ENCODE measurements at places on chromosomes 4 and X.

DNA sequence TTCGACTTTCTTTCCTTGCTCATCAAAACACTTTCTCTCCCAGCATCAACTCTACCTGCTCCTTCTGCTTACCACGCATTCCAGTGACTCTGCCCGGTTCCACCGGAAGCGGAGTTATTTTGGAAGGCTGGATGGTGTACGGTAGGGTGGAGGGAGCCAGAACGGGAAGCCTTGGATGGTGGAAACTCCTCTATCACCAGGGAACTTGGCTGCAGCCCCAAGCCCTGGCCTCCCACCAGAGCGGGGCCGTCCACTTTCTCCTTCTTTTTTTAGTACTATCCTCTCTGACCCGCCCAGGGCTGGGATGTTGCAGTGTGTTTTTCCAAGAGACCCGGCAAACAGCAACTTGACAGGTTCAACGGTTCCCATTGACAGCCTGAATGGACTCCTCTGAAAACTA lies 27.6 kb downstream of the ADGRG2 start:
- no peak for DNase-seq

DNA sequence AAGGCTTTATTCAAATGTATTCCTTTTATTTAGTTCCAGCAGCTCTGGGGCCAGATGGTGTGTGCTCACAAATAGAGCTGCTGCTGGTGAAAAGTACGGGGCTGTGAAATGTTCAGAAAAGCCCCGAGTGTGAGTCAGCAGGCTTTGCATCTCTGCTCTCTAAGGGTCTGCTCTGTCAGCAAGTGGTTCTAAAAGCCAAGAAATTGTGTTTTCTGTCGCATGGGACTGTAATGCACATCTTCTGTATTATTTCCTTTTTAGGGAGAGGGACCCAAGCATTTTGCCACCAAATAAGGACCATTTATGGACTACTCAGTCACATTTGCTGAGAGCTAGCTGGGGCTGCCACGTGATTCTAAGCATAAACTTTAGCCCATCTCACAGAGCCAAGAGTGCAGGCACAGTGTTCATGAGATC lies 82.9 kb upstream of the NHS start:
- DNase-seq, result no peak

DNA sequence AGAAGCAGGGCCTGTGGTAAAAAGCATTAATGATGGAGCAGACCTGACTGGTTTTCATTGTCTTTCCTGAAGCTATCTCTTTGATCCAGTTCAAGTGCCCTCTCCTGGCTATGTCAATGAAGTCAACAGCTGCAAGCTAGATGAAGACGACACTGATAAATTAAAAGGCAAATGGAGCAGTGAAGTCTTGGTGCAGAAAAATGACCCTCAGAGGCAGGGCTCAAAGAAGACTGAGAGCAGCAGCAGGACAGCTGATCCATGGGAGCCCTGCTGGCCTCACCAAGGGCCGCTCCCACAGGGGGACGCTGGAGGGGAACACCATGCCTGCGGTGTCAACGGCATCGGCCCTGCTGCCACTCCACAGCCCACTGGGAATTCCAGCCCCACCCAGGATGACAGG lies 96.2 kb downstream of the RELL1 start:
- peak; percentile 74 for DNase-seq

GRCh38 chr4:78621395-78621794 lies 69.8 kb downstream of the ANXA3 start:
- no peak for DNase-seq

GRCh38 chr4:177509226-177509745 lies 67.0 kb upstream of the AGA start:
- DNase-seq, result no peak

DNA sequence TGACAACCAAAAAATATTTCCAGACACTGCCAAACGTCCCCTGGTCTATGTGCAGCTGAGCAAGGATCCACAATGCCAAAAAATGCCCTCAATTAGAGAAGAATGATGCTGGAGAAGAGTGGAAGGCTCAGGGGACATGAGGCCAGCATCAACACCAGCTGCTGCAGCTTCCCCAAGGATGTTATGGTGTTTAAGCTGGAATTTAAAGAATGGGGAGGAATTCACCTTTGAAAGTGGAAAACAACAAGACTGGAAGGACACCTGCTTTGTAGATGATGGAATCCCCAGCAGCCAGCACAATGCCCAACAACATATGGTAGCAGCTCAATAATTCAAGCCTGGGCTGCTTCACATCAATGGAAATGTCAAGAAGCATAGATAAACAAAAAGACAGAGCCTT lies 20.3 kb upstream of the SMPX start:
- DNase-seq, result peak; percentile 40

- no peak for DNase-seq
Measured at GRCh38 chr4:161133586-161134276, 1030.1 kb downstream of the FSTL5 start.

- DNase-seq, result no peak
Measured at GRCh38 chrX:12779534-12779933, 11.7 kb upstream of the PRPS2 start.

- DNase-seq, result no peak
Measured at GRCh38 chr4:163279713-163280112, 52.7 kb downstream of the NPY1R start.

- no peak for DNase-seq
Measured at GRCh38 chrX:148535639-148536038, 35.2 kb downstream of the AFF2 start.

DNA sequence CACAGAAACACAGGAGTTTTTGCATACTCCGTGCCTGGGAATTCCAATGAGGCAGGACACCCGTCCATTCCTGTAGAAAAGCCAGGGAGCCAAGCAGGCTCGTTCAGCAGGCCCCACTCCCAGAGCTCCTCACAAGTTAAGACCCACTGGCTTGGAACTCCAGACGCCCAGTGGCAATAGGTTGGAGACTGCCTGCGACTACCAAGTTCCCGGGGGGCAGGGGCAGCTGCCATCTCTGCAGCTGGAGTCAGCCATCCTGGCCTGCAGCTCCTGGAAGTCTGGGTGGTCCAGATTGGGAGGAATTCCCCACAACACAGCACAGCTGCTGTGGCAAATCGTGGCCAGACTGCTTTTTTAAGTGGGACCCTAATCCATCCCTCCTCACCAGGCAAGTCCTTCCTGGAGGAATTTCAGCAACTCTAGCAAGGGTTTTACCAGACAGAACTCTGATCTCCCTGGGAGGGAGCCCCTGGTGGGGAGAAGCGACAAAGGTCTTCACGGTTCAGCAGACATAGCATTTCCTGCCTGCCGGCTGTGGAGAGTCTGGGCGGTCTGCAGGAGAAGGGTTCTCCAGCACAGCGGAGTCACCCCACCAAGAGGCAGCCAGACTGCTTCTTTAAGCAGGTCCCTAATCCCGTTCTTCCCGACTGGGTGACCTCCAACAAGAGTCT lies 231.9 kb downstream of the STPG2 start:
- peak; percentile 98 for DNase-seq

DNA sequence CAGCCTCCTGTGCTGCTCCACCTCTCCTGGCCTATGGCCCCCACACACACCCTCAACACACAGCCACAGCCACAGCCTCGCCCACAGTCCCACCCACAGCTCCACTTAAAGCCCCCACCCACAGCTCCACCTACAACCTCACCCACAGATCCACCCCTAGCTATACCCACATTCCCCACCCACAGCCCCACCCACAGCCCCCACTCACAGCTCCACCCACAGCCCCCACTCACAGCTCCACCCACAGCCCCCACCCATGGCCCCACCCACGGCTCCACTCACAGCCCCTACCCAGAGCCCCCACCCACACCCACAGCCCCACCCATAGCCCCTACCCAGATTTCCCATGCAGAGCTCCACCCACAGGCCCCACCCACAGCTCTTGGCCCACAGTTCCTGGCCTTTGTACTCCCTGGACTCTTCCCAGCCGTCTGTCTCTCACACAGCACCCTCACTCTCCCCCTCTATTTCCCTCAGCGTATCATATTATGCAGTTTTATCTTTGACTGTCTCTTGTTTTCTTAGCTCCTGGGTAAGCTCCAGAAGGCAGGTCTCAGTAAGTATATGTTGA lies 322.5 kb downstream of the EVC2 start:
- DNase-seq, result no peak

GRCh38 chr4:98632258-98632657 lies 26.2 kb downstream of the TSPAN5 start:
- no peak for DNase-seq

DNA sequence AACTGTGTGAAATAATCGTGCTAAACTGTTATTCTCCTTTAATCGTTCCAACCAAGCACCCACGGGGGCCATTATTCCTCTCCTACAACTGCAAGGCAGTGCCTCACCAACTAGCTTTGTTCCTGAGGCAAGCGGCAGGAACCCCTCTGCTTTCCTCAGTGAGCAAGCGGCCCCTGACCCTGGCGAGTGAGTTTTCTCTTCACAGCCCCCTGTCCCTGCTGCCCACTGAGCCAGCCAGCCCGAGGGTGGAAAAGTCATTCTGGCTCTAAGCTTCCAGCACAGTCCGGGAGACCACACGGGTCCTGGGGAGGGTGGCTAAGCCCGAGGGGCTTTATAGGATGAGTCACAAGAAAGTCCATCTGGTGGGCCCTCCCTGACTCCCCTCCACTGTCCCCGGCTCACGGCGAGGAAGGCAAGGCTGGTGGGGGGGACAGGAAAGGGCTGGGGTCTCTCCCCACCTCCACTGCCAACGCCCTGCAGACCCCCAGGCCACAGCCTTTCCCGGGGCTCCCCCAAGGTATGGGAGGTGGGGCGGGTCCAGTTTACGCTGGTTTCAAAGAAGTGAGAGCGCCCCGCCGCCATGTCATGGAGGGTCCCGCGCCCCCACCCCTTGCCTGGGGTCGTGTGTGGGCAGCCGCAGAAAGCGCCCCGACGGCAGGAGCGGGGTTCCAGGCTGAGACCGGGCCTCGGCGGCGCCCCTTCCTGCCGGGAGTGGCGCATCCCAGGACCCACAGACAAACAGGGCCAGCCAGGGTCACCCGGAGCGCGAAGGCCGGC lies 45.0 kb downstream of the CPLX1 start:
- no peak for DNase-seq

DNA sequence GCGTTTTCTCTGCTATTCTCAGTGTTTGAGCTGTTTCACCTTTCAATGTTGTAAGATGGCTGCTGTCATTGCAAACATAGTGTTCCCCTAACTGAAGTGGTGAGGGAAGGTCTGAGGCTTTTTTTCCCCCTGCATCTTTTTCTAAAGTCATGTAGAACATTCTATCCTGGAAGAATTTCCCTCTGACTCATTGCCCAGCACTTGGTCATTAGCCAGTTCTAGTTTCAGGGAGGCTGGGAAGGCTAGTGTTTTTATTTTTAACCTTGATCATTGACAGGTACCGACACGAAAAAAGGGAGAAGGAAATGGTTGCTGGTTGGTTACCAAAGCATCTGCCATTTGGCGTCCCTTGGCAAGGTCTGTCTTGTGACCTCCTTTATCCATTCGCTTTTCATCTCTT lies 6.6 kb downstream of the LANCL3 start:
- DNase-seq, result no peak

GRCh38 chr4:7254736-7255487 lies 62.6 kb downstream of the SORCS2 start:
- peak; percentile 22 for DNase-seq

DNA sequence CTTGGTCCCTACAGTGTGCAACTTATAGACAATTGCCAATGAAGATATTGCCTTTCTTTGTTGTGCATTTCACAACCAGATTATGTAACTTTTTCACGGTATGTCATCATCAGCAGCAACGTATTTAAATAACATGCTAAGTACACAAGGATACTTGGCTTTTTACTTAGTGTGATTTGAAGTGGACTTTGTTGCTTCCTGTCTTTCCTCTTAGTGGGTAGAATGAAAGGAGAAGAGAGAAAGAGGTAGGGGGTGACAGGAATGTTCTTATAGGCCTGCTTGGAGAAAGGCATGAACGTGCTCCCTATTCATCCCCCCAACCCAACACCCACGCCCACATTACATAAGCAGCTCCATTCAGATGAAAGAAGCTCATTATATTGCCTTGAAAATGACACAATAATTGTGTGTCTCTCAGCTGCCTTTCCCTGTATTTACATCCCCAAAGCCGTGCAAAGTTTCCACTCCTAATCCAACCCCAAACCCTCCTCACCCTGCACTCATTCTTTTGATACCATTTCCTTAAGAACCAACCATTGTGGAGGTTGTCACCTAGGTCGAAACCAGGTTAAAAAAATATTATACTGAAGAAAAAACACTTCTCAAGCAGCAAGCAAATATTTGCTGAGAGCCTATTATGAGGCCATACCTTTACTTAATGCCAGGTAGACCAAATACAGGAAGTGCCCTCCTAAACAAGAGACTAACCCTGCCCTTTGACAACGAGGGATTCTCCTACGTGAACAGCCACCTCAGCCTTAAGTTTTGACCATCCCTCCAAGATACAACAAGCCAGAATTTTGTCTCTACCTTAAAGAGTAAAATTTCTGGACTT lies 25.2 kb upstream of the GK start:
- DNase-seq, result no peak

DNA sequence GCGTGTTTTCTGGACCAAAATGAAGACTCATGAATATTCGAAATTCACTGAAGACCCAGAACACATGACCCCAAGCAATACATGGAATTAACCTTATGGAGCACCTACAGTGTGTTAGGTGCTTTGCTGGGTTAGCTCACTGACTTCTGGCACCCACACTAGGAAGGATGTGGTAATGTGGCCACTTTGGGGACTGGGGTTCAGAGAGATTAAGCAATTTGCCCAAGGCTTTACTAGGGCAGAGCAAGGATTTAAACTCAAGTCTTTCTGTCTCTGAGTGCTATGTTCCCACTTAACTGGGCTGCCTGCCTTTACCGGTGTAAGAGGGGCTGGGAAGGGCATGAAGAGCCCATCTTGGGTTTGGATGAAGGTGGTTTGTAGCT lies 162.0 kb upstream of the ATP6AP2 start:
- no peak for DNase-seq

DNA sequence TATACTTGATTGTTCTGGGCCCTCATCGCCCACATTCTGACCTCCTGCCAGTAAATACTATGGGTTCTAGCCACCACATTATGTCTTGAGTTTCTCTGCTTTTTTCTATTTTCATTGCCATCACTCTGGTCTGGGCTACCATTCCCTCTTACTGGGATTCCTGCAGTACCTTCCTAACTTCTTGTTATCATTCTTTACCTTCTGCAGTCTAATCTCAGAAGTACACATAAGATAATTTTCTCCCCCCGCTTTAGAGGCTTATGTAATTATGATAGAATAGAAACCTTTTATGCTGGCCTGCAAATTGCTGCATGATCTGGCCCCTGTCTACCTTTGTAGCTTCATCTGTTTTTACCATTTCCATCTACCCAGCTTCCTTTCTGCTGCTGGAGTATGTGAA lies 19.2 kb downstream of the STIM2 start:
- DNase-seq, result no peak

DNA sequence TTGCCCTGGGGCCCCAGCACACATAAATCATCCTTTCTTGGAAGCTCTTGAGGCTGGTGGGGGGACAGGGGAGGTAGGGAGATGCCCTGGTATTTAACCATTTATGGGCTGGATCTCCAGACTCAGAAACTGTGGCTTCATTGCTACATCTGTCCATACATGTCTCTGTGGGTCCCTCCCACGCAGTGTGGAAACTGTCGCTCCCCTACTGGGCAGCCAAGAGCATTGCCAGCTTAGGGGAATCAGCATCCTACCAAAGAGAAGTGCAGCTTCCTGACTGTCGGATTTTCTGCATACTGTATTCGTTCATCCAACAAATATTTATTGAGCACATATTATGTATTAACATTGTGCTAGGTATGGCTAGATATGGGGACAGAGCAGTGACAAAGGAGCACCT lies 3.7 kb downstream of the GRIPAP1 start:
- no peak for DNase-seq

- no peak for DNase-seq
Measured at GRCh38 chrX:34401411-34401810, 255.7 kb downstream of the TMEM47 start.

Measured in SJCRH30 (cell line).